Caki2 (cell line): ENCODE measurements at places on chromosomes 7 and 10. TPM values are rescaled to one million over a fixed set of nuclear protein-coding genes. Genes with fewer than 3 reads are reported as not detected.

Gene CPVL
- not detected in 2 replicates for total RNA-seq

Gene FANK1
- total RNA-seq: 6.8 and 8.5 TPM in 2 replicates

GRCh38 chr7:27124096-27124901 lies 6.3 kb downstream of the HOXA4 start:
- DNase-seq: peak; percentile 78

GRCh38 chr7:47730142-47730541 lies 148.2 kb upstream of the TNS3 start:
- no peak for DNase-seq

Gene GIMAP2
- total RNA-seq: not detected in 2 replicates

Gene SFRP5
- total RNA-seq: not detected in 2 replicates
